ENCODE measurements at places on chromosomes 13 and 19.

- DNase-seq = peak; percentile 78
Measured at GRCh38 chr13:45196622-45197021, 4.2 kb downstream of the KCTD4 start.

DNA sequence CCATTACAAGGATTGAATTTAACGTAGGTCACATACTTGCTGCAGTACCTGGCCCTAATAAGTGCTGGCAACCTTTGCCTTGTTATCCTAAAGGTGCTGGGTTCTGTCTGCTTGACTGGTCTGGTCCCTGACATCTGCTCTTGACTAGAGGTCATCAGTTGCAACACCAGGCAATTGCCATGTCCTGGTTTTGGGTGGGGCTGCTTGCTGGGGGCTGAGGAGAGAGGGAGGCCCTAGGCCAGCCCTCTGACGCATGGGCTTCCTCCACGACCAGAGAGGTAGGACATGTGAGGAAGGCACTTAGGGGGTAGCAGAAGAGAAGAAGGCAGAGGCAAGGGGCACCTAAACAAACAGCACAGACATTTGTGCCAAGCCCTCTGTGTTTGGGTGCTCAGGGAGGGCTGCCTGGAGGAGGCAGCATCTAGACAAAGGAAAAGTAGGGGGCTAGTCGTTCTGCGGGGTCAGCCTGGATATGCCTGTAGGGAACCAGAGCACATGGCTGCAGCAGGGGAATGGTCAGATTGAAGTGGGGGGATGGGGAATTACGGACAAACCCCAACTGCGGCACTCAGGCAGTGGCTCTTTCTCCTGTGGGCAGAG, 21.7 kb downstream of the VSTM2B start:
- DNase-seq = no peak

GRCh38 chr13:29108068-29108786, 288.1 kb downstream of the MTUS2 start:
- DNase-seq = no peak

GRCh38 chr13:48431431-48431830, 18.5 kb upstream of the LPAR6 start:
- DNase-seq = peak; percentile 28

DNA sequence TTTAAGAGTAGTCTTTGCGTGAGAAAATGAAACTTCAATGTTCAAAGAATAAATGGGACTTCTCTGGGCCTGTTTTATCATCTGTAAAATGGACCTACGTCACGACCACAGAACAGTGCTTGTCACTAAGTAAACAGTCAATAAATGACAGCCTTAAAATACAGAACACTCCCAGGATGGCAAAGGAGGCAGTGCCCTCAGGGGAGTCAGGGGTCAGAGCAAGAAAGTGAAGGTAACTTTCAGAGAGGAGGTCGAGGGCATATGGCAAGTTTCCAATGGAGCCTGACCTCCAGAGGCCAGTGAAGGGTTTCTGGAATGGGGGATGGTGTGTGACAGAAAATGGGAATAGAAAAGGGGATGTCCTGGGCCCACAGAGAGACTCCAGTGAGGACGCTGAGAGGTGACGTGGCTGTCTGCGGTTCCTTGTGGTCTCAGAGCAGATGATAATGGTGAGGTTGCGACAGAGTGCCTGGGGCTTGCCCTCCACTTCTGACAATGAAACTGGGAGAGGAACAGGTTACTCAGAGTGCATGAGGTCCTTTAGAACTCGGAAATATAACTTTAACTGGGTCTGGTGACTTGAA, 91.8 kb downstream of the UBL3 start:
- peak; percentile 15 for DNase-seq

DNA sequence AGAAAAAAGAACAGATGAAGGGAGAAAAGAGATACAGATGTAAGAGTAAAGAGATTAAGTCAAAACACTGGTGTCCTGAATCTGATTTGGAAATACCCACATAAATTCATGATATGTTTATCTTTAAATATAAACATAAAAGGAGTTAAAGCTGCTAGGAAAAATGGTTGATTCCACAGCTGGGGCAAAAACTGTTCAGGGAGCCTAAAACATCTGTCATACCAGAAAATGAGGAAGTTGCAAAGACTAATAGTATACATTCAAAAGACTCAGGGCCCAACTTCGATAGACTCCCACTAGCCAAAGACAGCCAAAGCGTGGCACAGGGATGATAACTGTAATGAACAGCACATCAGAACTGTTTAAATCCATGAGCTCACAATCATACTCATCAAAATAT, 62.0 kb downstream of the ABCC4 start:
- DNase-seq = no peak

- no peak for DNase-seq
Measured at GRCh38 chr19:18418029-18418482, 1.1 kb upstream of the SSBP4 start.

DNA sequence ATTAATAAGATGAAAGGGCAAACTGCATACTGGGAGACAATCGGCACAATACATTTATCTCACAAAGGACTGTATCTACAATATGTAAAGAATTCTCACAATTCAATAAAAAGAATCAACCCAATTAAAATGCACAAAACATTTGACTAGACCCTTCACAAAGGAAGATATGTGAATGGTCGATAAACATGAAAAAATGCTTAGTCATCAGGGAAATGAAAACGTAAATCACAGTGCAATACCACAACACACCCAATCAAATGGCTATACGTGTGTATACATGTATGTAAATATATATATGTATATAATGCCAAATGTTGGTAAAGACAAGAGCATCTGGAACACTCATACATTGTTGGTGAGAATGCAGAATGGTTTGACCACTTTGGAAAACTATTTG, 21.9 kb upstream of the RFC3 start:
- no peak for DNase-seq

GRCh38 chr13:44810061-44810840, 179.0 kb downstream of the NUFIP1 start:
- no peak for DNase-seq

DNA sequence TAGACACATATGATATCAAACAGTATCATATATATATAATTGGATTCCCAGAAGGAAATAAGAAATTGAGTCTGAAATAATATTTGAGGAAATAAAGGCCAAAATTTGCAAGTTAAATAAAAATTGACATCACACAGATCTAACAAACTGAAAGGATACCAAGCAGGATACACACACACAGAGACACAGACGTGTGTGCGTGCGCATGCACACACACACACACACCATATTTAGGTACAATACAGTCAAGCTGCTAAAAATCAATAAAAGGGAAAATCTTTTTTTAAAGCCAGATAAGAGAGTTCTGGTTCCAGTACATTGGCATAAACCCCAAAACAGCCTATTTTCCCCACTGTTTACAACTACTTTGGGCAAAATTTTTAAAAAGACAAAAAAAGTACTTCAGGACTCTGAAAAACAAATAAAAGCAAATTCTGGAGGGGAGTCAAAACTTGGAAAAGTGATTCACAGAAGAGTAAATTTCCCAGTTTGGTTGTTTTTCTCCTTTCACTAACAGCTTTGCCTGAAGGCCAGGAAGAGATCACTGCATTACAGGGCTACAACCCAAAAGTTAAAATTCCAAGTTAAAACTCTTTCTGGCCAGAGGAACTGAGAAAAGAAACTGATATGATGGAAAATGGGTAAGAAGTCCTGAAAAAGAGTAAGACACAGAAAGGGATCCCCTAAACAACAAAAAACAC, 16.2 kb downstream of the MYCBP2 start:
- DNase-seq = no peak
